ENCODE measurements at places on chromosomes 3 and 15. TPM values are rescaled to one million over a fixed set of nuclear protein-coding genes. Genes with fewer than 3 reads are reported as not detected.

DNA sequence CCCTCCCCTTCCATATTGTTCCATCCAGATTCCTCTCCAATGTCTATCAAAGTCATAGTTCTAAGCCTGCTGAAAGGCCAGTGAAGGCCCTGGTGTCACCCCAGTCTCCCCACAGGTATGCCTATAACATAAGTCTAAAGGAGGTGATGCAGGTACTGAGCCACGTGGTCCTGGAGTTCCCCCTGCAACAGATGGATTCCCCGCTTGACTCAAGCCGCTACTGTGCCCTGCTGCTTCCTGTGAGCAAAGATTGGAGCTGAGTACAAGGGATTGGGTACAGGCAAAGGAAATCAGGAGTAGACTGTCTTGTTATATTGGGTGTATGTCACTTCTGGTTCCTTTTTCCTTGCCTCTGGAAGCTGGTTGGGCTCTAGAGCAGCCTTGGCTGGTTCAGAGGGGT is 8.2 kb downstream of the EIF2B5 start:
- no peak overlapping the region for H3K4me3 ChIP-seq
- peaks cover 5% of the 10 kb centered on the region for H3K4me1 ChIP-seq
- H3K36me3 ChIP-seq = peaks cover 49% of the 10 kb centered on the region
- H3K27ac ChIP-seq = no peak overlapping the region
- no peak for DNase-seq
- no peaks in the 10 kb centered on the region for H3K27me3 ChIP-seq

The CPNE9 gene
- not detected for total RNA-seq

DNA sequence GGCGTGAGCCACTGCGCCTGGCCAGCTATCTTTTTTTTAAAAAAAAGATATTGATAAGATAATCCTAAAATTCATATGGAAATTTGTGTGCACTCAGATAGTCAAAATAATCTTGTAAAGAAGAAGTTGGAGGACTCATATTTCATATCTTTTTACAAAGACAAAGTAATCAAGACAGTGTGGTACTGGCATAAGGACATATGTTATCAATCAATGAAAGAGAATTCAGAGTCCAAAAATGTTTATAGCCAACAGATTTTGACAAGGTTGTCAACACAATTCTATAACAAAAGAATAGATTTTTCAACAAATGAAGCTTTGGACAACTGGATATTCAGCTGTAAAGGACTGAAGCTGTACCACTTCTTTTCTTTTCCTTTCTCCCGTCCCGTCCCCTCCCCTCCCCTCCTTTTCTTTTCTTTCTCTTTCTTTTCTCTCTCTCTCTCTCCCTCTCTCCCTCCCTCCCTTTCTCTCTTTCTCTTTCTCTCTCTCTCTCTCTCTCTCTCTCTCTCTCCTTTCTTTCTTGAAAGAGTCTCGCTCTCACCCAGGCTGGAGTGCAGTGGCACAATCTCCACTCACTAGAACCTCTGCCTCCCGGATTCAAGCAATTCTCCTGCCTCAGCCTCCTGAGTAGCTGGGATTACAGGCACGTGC is 126.8 kb downstream of the GSK3B start:
- no peak overlapping the region for H3K4me3 ChIP-seq
- peaks cover 8% of the 10 kb centered on the region for H3K36me3 ChIP-seq
- DNase-seq = no peak

DNA sequence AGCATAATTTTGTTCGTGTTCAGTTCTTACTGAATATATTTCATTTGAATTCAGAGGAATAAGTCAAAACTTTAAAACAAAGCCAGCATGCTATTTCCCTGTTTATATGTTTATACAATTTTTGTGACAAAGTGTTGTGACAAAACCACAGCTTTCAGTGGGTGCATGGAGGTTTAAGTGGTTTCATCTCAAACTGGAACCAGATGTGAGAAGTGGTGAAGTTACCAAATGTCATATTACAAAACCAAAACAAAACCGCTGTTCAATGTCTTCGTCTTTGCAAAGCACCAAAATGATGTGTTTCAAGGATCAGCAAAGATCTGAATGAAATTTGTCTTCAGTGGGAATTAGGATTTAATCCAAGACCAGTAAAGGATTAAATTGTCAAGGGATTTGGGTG is 59.3 kb upstream of the OSTN start:
- H3K4me1 ChIP-seq = peaks cover 10% of the 10 kb centered on the region
- H3K4me3 ChIP-seq = no peak overlapping the region
- DNase-seq = no peak
- H3K27me3 ChIP-seq = no peaks in the 10 kb centered on the region
- H3K27ac ChIP-seq = no peak overlapping the region

DNA sequence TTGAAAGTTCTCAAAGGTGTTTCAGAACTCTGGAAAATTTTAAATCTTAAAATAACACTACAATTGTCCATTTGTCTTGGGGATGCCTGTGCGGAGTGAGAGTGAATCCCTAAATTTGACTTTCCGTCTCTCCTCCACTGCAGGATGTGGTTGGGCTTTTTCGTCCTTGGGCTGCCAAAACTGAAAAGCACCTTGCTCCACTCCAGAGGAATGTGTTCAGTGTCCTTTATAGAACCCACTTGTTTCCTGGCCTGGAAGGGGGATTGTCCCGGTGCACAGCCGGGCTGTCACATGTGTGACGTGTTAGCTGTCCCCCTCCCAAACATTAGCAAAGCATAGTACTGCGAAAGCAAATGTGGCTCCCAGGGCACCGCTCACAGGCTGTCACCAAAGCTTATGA is 69.6 kb upstream of the ATP10A start:
- H3K27ac ChIP-seq = no peak overlapping the region
- no peaks in the 10 kb centered on the region for H3K36me3 ChIP-seq
- no peak overlapping the region for H3K4me3 ChIP-seq
- H3K4me1 ChIP-seq = no peaks in the 10 kb centered on the region
- DNase-seq = no peak

GRCh38 chr15:79401301-79401700 is 30.8 kb upstream of the MINAR1 start:
- peak; percentile 27 for DNase-seq
- no peaks in the 10 kb centered on the region for H3K27me3 ChIP-seq
- H3K36me3 ChIP-seq = peaks cover 6% of the 10 kb centered on the region
- H3K4me1 ChIP-seq = no peaks in the 10 kb centered on the region

The POPDC2 gene
- total RNA-seq = 0.93 TPM

The CD200 gene
- total RNA-seq = 0.44 TPM

DNA sequence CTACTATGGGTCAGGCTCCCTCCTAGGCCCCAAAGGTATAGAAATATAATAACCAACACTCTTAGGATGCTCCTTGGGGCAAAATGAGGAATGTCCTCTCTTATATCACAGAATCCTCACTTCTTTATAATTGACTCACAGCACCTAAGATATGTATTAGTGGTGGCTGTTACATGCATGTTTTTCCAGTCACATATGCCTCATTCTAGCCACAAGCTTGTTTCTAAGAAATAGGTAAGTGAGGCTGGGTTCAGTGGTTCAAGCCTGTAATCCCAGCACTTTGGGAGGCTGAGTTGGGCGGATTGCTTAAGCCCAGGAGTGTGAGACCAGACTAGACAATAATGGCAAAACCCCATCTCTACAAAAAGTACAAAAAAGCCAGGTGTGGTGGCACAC is 57.9 kb upstream of the PSMD6 start:
- DNase-seq = no peak
- H3K27me3 ChIP-seq = no peaks in the 10 kb centered on the region
- H3K36me3 ChIP-seq = no peaks in the 10 kb centered on the region
- no peak overlapping the region for H3K27ac ChIP-seq

The DUT gene
- 54.0 TPM for total RNA-seq

DNA sequence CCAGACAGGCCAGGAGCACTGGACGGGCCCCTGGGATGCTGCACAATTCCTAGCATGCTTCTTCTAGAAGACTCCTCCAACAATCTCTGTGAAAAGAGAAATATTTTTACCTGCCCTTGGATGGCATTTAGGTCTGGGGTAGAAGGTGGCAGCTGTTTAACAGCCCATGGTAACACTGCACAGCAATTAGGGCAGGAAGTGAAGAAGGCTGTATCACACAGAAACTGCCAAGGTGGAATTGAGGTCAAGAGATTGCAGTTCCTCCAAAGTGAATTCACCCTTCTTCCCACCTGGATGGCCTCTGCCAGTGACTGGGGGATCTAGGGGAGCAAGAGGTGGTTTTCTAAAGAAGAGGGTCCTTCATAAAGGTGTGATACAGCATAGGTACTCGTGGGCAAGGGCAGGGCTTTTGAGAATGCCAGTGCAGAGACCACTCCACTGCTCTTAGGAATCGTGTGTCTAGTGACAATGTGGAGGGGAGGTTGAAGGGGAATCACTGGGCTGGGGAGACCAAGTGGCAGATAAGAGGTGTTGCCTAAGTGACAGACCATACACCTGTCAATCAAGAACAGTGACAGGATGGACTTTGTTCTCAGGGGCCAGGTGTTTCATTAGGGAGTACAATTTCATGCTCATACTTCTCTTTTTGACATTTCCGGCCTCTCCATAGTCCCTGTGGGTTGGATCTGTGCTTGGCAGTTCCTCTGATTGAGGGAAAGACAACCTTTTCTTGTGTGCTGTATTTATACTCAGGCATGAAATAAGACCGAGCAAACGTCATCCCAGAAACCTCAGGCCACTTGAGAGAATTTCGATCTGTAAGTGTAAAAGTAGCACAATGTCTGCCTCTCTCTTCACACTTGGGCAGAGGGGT is 83.5 kb upstream of the BCL6 start:
- no peak for DNase-seq
- no peaks in the 10 kb centered on the region for H3K4me1 ChIP-seq
- no peak overlapping the region for H3K27ac ChIP-seq
- H3K36me3 ChIP-seq = no peaks in the 10 kb centered on the region
- no peaks in the 10 kb centered on the region for H3K27me3 ChIP-seq
- H3K4me3 ChIP-seq = no peak overlapping the region

DNA sequence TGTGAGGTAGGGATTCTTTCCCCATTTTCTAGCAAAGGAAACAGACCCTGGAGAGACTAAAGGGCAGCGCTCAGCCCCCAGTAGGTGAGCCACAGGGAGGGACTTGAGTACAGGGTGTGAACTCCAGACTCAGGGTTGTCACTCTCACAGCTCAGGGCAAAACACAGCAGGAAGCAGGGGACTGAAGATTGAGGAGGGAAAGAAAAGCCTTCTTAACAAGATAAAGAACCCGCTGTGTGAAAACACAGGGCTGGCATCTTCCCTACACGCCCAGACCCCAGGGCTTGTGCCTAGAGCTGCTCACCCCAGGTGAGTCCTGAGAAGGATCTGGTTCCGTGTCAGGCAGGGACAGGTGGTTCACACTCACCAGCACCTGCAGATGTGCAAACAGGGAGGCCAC is 59.6 kb downstream of the ABTB1 start:
- no peak overlapping the region for H3K27ac ChIP-seq
- H3K36me3 ChIP-seq = no peaks in the 10 kb centered on the region

DNA sequence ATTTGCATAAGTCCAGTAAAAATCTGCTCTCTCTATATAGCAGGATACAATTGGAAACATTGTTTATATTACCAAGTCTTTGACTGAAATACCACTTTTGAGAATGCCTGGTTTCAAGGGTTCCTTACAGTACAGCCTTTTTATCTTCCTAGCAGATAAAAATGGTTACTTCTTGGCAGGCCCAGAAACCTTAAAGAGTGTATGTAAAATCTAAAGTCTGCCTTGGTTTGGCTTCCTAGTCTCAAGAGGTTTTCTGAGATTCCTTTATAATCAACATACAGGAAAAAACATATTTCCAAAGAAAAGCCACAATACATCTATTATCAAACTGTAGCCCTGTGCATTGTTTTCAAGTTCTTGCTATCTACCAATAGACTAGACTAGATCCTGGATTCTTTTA is 84.6 kb downstream of the PLSCR2 start:
- H3K4me1 ChIP-seq = no peaks in the 10 kb centered on the region
- no peak overlapping the region for H3K27ac ChIP-seq
- DNase-seq = no peak
- H3K36me3 ChIP-seq = no peaks in the 10 kb centered on the region

GRCh38 chr15:40034186-40034946 is 4.6 kb downstream of the SRP14 start:
- peaks cover 81% of the 10 kb centered on the region for H3K36me3 ChIP-seq
- no peaks in the 10 kb centered on the region for H3K27me3 ChIP-seq
- DNase-seq = no peak
- no peak overlapping the region for H3K4me3 ChIP-seq

DNA sequence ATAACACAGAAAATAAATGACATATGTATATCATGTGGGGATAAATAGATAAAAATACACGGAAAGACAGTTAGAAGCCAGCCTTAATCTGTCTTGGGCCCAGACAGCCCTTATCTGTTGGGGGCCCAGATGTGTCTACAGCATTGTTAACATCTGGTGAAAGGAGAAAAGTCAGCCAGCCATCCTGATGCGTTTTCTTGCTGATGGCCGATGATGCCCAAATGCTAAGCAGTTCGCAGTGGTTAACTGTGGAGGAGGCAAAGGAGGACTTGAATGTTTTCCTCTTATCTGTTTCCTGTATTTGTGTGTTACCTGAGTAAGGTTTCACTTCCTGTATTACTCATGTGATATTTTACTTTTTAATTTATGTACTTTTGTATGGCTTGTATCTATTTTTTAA is 46.2 kb downstream of the NOX5 start:
- no peak for DNase-seq
- H3K27me3 ChIP-seq = no peaks in the 10 kb centered on the region
- H3K4me1 ChIP-seq = no peaks in the 10 kb centered on the region

The FGF12 gene
- total RNA-seq = 0.09 TPM

DNA sequence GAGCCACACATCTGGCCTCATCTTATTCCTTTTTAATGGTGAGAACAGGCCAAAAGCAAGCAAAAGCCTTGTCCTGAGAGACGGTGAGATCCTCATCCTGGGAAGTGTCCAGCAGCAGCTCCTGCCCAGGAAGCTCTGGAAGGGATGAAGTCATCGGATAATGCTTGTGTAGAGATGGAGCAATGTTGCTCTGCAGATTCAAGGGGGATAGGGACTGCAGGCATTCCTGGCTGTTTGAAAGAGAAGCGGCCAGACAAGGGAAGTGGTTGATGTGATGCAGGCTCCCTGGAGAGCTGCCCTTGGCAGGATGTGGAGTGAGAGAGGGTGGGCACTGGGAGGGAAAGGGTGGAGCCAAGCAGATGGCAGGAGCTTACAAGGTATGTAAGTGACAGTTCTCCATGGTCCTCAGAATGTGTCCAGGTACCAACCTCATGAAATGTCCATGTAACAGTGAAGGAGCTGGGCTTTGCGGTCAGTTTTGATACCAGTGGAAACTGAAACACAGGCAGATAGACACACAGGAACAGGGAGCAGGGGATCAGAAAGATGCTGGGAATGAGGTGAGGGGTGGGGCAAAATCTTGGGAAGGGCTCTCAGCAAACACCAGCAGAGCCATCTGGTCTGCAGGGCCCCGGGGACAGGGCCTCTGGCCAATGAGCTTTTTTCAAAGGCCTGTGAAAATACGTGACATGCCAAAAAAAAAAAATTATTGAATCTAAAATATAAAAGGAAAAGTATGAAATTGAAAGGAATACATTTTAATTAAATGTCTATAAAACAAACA is 32.2 kb upstream of the LACTB start:
- peak; percentile 45 for DNase-seq
- no peaks in the 10 kb centered on the region for H3K27me3 ChIP-seq
- no peak overlapping the region for H3K27ac ChIP-seq
- no peaks in the 10 kb centered on the region for H3K4me1 ChIP-seq

The SYNPR gene
- total RNA-seq = not detected

GRCh38 chr15:61687124-61687523 is 373.1 kb downstream of the VPS13C start:
- H3K27ac ChIP-seq = no peak overlapping the region
- no peaks in the 10 kb centered on the region for H3K27me3 ChIP-seq
- H3K4me1 ChIP-seq = peaks cover 6% of the 10 kb centered on the region
- H3K4me3 ChIP-seq = no peak overlapping the region
- H3K36me3 ChIP-seq = no peaks in the 10 kb centered on the region
- DNase-seq = no peak

GRCh38 chr15:78076231-78077052 is 1.1 kb downstream of the TBC1D2B start:
- peaks cover 9% of the 10 kb centered on the region for H3K36me3 ChIP-seq
- peak overlapping the region; percentile 92 for H3K4me3 ChIP-seq
- H3K27ac ChIP-seq = peak overlapping the region; percentile 67
- no peaks in the 10 kb centered on the region for H3K27me3 ChIP-seq
- no peak for DNase-seq

The SIDT1 gene
- total RNA-seq = 0.22 TPM

All from MCF 10A (cell line).